Stimulated activated CD4-positive, alpha-beta T cell treated with anti-CD3 and anti-CD28 coated beads, Interleukin-15, amount 100 ng/mL, for 48 hours (primary cell): ENCODE measurements at places on chromosomes 11 and 22.

DNA sequence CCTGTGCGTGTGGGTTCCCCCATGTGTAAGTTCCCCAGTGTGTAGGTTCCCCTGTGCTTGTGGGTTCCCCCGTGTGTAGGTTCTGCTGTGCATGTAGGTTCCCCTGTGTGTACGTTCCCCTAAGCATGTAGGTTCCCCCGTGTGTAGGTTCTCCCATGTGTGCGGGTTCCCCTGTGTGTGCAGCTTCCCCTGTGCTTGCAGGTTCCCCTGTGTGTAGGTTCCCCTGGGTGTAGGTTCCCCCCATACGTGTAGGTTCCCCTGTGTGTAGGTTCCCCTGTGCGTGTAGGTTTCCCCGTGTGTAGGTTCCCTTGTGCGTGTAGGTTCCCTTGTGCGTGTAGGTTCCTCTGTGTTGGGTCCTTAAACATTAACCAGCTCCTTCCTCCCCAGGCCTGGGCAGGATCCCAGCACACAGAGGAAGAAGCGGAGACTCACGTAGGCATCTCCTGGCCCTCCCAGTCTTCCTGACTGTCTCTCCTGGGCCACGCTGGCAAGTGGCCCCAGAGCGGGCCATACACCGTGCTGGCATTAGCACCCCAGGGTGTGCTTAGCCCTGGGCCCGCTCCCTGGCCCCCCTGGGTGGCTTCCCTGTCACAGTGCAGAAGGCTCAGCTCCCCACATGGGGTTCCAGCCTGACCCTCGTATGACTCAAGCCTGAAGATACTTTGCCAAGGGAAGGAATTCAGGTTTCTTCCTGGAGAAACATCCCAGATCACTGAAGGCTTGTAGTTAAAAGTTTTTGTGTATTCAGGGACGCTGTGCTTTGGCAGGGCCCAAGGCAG is 2.8 kb upstream of the GRAMD4 start:
- no peak for DNase-seq

GRCh38 chr11:614021-614622 is 1.6 kb downstream of the IRF7 start:
- DNase-seq, result no peak

DNA sequence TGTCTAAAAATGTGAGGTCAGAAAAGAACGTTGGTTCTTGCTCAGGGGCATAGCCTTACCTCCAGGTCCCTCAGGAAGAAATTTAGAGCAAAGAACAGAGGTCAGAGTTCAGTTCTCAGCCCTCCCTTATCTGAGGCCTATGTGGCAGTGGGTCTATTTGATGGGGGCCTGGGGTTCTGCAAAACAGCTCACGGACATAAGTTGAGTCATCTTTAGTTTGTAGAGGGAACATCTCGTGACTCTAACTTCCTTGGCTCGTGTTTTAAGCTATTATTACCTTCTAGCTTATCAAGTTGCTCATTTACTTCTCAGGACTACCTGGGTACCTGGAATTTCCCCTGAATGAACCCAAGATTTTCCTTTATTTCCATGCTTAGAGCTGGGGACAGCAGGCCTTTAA is 91.3 kb upstream of the AMOTL1 start:
- DNase-seq, result no peak

- DNase-seq, result no peak
Measured at GRCh38 chr22:23751441-23751996, 607 bp upstream of the ZNF70 start.

DNA sequence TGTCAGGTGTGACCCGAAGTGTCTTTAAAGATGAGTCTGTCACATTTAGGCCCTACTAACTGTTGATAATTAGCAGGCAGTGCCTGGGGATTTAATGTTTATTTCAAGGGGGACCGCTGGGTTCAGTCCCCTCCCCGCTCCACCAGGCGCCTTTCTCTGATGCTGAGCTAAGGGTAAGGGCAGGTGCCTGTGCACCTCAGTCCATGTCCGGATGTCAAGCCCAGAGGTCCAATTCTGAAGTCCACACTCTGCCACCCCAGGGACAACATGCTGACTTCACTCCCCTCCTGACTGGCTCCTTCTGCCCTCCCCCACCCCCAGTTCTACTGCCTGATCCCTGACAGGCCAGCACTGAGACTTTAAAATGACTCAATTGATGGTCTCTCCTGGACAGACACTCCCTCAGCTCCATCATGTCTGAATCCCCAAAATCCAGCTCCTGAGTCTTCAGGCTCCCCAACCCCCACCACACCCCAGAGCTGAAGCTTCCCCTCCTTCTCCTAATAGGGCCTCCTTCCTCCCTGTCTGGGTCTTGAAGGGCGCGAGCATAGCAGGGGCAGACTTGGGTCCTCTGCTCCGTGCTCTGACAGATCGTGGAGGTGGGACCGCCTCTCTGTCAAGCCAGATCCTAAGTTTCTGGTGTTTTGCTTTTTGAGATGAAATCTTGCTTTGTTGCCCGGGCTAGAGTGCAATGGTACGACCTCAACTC is 49.8 kb upstream of the ANO1 start:
- DNase-seq, result no peak

DNA sequence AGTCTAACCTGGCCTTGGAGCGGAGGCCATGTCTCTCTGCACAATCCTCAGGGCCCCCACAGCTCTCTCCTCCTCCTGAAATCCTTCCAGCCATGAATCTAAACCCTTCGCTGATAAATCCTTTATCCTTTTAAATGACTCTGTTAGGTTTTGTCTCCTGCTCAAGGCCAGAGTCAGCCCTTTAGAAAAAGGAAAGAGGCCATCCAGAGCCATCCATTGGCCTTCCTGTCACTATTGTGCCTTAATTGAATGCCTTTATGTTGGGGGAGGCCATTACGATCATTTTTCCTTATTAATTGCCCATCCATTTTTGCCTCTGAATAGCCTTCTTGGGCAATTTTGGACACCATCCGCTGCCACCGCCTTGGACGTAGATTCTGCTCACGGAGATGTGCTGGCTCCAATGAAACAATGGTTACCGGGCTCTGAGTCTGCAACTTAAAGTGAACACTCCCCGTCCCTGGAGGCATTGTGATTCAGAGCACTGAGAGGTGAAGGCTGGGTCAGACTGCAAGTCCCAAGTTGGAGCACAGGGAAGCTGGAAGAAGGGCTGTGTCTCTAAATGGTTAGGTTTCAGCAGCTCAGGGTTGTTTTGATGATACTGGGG is 213.0 kb upstream of the E2F8 start:
- no peak for DNase-seq

GRCh38 chr22:20587206-20587958 is 80.0 kb downstream of the MED15 start:
- DNase-seq, result no peak

GRCh38 chr11:65216830-65217229 is 35.1 kb downstream of the CAPN1 start:
- DNase-seq, result no peak

- no peak for DNase-seq
Measured at GRCh38 chr11:90840071-90840470, 617.2 kb upstream of the CHORDC1 start.

- no peak for DNase-seq
Measured at GRCh38 chr22:18056161-18056666, 21.6 kb upstream of the PEX26 start.

- no peak for DNase-seq
Measured at GRCh38 chr11:10454878-10455631, at the start of gene AMPD3. AMPD3 (plus strand) TSS chr11:10455264; CDS start chr11:10461520, 6,256 bp downstream.

DNA sequence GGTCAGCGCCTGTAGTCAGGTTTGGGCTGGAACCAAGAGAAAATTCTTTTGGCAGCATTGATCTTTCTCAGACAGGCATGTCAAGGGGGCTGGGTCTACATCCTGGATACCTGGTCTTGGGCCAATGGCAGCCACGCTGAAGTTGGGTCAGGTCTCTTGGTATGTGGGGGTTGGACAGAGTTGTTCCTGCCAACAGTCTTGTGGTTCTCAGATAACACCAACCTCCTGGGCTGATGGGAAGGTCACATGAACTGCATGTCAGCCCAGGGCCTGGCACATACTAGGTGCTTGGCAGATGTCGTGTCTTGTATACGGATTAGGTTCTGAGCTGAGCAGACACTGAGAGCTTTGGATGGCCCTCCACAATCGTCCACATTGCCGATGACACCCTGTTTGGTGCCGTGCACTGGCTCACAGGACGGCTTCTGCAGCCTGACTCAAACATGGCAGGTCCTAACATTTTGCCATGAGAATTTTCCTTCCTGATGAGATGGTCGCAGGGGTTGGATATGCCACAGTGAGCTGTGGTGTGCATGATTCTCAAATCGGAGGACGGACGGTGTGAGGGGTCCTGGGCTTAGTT is 42.0 kb downstream of the FBLN1 start:
- DNase-seq, result no peak

- no peak for DNase-seq
Measured at GRCh38 chr22:25698978-25699377, 43.0 kb upstream of the MYO18B start.

GRCh38 chr11:64318766-64319761 is 1.1 kb downstream of the PRDX5 start:
- no peak for DNase-seq

GRCh38 chr22:24440270-24440717 is 12.9 kb downstream of the ADORA2A start:
- no peak for DNase-seq

DNA sequence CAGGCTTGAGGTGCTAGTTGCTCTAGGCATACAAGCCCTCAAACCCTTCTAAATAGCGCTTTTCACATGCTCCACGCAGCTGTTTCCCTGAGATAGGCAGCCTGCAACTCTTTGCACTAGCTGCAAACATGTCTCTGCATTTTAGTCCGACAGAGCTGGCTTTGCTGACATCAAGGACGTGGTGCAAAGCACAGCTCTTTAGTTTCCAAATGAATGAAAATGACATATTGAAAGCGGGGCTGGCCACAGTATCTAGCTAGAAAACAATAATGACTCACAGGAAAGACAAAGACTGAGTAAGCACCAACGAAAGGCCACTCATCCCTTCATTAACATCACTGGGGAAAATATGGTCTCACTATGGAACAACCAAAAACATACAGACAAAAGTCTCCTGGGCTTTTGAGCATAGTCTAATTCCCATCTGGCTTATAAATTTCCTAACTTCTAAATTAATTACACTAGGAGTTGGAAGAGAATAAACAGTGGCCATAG is 15.3 kb upstream of the ZC3H12C start:
- no peak for DNase-seq

GRCh38 chr22:44458044-44459020 is 39.7 kb downstream of the RTL6 start:
- DNase-seq, result no peak

DNA sequence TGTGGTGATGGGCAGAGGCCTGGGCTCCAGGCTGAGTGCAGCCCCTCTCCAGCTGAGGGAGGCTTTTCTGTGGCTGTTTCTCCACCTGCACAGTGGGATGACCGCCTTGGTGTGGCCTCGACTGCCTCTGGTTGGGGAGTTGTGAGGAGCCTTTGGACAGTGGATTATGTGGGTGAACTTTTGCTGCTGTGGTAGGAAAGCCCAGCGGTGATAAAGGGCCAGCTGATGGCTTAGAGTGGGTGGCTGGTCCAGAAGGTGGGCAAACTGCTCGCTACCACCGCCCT is 1.4 kb upstream of the ESRRA start:
- DNase-seq, result no peak

DNA sequence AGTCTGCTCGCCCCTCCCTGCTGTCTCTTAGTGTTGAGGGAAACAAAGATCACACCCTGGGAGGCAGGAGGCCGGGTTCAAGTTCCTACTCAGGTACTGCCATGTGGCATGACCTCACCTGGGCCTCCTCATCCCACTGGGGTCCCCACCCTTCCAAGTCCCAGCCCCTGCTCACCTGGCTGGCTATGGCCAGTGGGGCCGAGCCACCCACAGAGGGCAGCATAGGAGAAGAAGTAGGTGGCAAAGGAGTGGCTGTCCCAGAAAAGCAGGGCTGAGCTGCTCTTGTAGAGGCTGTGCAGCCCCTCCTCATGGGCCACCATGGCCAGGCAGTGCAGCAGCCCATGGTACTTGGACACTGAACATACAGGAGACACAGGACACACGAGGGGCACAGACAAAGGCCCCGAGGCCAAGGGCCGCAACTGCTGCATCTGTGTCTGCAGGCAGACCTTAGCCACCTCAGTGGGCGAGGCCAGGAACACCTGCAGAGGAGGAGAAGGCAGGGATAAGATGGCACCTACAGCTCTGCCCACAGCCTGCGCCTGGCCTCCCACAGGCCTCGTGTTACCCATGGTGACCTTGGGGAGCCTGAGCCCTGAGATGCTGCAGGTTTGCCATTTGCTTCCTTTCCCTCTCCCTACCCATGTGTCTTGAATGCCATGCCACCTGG is 50.6 kb upstream of the MPEG1 start:
- no peak for DNase-seq

GRCh38 chr11:125233116-125233515 is 68.6 kb downstream of the PKNOX2 start:
- no peak for DNase-seq

DNA sequence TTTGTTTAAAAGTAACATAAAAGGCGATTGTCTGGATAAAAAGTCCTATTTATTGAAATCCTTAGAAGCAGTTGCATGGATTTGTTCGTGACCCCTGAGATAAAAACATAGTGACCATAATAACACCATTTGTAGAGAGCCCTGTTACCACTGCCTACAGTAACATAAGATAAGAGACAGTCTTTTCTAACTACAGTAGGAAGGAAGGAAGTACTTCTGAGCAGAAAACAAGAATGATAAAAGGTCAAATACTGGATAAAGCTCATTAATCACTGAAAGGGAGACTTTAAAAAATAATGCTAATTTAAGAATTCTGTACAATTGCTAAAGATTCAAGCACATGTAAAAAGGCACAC is 47.1 kb upstream of the SOX6 start:
- DNase-seq, result no peak

DNA sequence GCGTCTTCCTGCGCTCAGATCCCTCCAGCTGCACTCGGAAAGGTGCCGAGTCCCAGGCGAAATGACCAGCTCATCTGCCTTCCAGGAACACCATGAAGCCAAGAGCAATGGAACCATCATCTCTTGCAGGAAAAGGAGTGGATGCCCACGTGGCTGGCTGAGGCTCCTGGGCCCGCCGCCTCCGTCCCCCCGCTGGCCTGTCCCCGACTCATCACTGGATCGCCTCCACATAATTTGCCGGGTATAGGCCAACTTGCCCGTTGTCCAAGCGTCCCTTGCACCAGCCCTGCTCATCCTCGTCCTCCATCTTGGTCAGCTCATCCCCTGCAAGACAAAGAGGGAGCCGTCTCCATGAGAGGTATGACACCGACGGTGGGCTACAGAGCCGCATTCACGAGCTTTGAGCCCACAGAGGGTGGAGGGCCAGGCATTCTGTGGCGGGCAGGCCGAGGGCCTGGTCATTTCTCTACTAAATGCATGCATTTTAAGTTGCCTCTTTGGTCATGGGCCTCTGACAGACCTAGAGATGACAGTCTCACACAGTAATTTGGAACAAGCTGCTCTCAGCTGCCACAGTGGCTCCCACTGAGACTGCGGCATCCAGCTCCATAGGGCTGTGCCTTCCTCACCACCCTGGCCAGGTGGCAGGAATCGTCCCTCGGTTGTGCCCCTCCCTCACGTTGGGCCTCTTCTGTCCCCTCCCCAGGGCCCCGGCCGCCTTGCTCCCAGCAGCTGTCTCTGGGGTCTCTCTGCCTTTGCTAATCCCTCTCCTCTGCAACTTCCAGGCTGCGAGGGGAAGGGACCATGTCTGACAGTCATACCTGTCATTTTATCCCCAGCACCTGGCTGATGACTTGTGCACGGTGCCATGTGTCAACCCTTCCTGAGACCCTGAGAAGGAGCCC is 14.3 kb upstream of the ARFGAP3 start:
- no peak for DNase-seq

GRCh38 chr11:113317339-113317738 is 3.0 kb downstream of the TTC12 start:
- DNase-seq, result no peak

GRCh38 chr11:68031144-68031464 is 623 bp downstream of the NDUFS8 start:
- DNase-seq, result no peak
